H7 (cell line): ENCODE measurements at places on chromosomes 7 and 10.

- DNase-seq: no peak
Measured at GRCh38 chr7:70572571-70572970, 559.4 kb upstream of the GALNT17 start.

DNA sequence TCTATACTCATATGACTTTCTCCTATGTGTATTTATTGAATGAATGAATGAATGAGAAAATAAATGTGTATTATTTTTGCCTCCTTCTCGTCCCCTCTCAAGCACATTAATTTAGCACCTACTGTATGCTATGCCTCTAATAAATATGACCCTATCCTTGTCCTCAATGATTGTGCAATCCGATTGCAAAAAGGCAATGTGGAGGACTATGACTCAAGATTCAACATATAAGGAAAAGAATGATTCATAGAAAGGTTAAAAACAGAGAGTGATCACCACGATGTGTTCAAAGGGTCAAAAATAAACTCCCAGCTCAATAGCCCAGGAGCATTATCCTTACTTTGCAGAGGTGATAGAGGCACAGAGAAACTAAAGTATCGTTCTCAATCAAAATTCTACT lies 322.8 kb upstream of the SORCS1 start:
- no peak for DNase-seq

GRCh38 chr10:125017547-125018298 lies 75.8 kb downstream of the ZRANB1 start:
- no peak for DNase-seq

GRCh38 chr10:30701451-30702173 lies 72.1 kb upstream of the LYZL2 start:
- DNase-seq: no peak

- DNase-seq: no peak
Measured at GRCh38 chr10:32338262-32338661, 8.7 kb downstream of the EPC1 start.

DNA sequence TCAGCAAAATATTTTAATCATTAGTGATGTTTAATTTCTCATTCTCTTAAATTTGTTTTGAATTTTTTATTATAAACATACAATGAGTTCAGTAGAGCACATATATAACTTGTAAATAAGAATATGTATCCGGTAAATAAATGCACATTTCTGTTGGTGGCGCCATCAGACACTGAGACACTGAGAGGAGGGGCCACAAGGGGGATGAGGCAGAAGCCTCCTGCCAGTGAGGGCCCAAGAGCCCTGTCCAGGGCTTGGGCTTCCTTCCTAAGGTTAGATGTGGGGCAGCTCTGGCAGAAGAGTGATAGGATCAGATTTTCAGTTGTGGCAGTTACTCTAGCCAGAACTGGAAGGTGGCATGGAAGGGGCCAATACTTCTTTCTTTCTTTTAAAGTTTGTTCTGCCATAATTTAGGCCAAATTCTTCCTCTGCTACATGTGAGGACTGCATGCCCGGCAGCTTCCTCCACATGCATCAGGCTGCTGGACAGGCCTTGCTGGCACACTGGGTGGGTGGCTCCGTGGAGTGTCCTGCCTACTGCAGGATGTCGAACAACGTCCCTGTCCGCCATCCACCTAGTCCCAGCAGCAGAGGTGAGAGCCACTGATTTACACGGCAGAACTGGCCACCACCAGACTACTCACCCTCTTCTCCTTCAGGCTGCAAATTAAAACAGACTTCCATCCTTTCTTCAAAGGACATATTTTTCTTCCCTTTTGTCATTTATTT lies 13.2 kb downstream of the PTPRN2 start:
- no peak for DNase-seq

DNA sequence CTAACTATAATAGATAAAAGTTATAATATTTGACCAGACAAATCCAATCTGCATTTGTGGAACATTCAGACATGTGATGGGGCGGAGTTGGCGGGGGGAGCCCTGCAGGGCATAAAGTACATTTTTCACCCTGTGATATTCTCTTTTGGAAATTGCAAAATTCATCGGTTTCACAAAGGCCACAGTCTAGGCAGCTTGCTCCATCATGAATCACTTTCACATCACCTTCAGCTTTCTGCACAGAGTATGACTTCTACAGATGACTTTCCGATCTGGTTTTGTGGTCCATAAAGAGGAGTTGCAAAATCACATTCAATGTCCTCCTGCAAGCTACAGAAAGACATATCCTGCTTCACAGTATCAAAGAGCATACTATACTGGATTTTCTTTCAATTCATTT lies 51.4 kb upstream of the APBB1IP start:
- no peak for DNase-seq

GRCh38 chr7:139855498-139856270 lies 26.6 kb downstream of the TBXAS1 start:
- no peak for DNase-seq
